DMS153 (cell line): ENCODE measurements at places on chromosomes 11 and 22.

DNA sequence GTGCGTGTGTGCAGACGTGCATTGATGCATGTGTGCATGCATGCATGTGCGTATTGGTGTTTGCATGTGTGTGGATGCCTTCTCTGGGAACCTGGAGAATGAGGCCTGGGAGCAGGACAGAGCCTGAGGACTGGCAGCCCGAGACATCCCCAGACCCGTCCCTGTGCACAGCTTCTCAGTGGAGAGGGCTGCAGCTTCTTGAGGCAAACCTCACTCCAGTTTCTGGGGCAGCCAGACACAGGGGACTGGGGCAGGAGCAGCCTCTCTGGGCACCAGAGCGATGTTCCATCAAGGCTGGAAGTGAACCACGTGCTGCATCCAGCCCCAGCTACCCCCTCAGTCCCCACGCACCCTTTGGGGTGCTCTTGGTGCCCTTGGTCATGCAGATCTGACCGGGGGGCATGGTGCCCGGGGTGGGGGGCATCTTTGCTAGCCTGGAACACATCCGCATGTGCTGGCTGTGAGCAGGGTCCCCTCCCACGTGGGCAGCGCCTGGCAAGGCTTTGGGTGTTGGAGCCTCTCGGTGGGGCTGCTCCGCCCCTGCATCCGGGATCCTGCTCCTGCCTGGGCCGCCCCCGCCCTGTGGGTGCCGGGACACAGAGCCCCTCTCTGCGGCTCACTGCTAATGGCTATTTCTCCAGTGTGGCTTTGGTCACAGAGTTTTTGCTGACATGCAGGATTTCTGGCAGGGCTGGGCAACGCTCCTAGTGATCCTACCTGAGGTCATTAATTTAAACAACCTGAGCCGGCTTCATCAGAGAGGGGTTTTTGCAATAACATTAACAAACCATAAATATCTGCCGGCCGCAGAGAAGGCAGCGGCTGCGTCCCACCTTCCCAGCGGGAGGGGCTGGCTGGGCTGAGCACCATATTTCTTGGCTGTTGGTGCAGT is 434.7 kb downstream of the TBC1D22A start:
- no peak for DNase-seq

DNA sequence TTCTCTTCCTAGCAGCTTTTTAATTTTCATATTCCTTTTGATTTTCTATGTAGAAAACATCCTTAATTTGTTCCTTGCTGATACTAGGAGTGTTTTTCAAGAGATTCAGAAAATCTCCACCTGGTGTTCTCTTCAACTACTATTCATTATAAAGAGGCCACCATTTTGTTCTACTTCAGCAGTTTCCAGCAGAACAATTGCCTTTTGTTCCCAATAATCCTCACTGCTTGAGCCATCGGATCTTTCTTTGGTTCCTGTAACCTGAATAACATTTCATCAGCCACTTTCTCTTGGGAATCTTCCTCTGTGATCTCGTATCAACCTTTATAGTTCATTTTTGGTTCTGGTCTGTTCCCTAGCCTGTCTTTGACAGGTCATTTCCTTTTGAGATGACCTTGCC is 1.8 kb upstream of the OR10A5 start:
- DNase-seq: no peak

DNA sequence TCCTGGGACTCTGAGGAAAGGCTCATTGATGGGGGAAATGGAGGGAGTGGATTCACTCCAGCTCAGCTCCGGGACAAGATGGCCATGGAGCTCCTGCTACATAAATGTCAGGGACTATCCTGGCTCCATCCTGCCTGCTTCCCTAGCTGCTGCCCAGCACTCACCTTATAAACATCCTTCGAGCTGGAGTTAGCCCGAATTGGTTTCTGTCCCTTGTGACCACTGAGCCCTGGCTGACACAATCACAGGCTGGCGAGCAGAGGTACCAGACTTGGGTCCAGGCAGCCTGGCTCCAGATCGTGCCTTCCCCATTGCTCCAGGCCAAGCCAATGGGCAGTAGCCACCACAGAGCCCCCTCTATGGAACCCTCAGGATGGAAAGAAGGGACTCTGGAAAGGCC is 77.6 kb downstream of the FDX1 start:
- no peak for DNase-seq

DNA sequence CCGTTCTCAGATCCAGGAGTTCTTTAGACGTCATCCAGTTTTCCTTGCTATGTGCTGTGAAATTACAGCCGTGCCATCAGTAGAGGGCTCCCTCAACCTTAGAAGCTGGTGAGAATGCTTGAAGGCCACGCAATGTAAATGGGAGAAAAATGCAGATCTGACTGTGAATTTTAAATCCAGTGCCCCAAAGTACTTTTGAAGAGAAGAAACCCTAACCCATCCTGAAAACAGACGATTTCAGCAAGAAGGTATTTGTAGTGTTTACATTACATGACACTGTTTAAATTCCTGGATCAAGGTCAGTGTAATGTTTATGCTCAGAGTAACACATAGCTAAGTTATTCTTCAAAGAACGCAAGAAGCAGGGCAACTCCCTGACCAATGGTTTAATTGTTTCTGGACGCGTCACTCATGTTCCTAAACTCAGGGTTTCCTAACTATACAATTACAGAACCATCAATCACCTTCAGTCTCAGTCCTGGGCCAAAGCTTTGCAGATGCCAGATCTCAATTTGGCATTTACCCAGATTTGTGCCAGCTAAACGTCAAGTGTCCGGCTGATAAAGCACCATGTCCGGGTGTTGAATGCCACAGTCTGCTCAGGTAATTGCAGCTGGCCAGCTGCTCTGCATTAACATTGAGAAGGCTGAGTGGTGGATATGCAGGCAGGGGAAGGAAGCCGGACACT is 38.2 kb downstream of the ADAMTS8 start:
- no peak for DNase-seq

DNA sequence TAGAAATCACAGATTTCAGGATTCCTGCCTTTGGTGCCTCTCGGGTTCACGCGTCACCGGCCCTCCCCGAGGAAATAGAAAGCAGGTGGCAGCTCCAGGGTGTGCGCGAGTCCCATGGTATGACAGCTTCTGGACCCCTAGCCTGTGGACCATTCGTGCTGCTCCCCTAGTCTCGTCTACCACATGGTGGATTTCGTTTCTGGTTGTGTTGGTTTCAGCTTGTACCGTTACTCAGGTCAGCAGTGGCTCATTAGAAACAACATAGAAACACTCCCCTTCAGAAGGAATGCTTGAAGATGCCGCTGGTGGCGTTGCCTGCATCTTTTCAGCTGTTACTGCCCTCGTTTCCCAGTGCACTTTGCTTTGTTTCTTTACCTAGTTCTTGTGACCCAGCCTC is 700 bp downstream of the TTC17 start:
- no peak for DNase-seq
